NCI-H1105 treated with DMSO at 0.1 percent for 48 hours (cell line): ENCODE measurements at places on chromosomes 4 and X.

GRCh38 chrX:64975491-64975890 lies 759 bp downstream of the ZC4H2 start:
- peak; percentile 11 for DNase-seq

DNA sequence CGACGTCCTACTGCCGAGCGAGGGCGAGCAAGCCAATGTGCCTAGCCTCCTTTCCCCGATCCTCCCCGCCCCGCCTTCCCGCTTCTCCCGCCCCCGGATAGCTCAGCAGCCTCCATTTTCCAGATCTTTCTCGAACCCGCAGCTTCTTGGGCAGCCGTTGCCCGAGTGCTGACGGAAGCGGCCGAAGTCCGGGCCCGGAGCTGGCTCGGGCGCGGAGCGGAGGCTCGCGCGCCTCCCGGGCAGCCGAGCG lies 172 bp upstream of the HSPA4L start:
- DNase-seq, result no peak

DNA sequence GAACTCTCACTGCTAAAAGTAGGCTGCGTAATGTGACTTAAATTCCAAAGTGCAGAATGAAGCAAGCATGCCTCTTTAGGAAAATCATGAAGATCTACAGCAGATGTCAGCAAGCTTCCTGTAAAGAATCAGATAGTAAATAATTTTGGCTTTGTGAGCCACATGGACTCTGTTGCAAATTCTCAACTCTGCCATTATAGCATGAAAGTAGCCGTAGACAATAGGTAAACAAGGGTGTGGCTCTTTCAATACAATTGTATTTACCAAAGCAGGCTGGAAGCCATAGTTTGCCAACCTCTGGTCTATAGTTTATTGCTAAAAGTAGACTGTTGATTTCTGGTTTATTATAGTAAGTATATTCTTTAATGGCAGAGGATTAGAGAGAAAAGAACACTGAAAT lies 80.3 kb upstream of the FAM9B start:
- no peak for DNase-seq

DNA sequence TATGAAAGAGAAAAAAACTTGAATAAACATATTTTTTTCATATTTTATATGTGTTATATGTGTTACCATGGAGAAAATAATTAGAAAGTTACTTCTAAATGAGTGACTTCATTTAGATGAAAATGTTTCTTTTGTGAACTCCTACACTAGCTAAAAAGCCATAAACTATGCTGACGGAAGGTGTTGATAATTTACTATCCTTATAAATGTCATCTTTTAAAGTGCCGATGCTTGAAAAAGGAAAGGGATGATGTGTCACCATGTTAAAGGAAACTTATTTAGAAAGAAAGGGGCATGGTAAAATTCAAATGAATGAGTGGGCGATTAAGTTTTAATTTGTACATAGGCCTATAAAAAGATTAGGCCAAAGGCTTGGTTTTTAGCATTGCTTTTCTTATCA lies 133.8 kb downstream of the SPRY1 start:
- DNase-seq, result no peak

GRCh38 chr4:24799544-24800324 lies 4.4 kb downstream of the SOD3 start:
- no peak for DNase-seq

GRCh38 chrX:126237524-126237923 lies 71.4 kb upstream of the DCAF12L2 start:
- DNase-seq, result no peak

- DNase-seq, result no peak
Observed at GRCh38 chrX:13254870-13255269, 65.0 kb downstream of the ATXN3L start.

DNA sequence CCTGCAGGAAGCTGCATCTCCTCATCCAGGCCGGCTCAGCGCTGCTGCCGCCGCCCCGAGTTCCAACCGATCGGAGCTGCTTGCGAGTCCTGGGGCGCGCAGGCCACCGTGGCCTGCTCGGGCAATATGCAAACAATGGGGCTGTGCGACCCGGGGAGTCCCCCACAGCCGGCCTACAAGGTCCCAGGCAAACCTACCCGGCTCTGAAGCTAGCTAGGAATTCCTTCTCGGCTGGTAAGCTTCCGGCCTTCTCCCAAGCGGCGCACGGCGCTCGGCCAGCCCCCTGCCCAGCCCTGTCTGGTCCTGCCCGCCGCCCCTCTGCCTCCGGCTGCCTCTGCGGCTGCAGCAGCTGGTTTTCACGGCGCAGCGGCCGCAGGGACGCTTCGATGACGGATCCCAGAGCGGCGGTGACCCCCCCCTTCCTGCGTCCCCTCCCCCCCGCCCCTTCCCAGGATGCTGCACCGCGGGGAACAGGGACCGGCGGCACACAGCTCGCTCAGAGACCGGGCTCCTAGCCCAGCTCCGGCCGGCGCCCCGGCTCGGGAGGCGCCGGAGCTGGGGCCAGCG lies 59.4 kb downstream of the TSC22D3 start:
- peak; percentile 23 for DNase-seq

DNA sequence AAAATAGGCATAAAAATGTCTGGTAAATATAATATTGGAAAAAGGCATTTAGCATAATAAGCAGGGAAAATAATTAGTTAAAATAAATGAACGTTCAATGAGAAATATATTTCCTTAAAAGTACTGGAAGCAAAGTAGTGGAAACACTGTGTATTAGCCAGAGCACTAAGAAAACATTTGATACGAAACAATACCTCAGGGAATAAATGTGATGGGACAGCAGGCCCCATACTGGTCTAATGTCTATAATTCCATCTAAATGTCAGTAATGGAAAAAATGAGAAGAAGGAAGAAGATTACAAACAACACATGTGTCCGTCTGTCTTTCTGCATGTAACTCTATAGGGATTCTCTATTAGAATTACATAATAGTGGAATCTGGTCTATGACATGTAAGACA lies 79.0 kb downstream of the PDE5A start:
- DNase-seq, result no peak

DNA sequence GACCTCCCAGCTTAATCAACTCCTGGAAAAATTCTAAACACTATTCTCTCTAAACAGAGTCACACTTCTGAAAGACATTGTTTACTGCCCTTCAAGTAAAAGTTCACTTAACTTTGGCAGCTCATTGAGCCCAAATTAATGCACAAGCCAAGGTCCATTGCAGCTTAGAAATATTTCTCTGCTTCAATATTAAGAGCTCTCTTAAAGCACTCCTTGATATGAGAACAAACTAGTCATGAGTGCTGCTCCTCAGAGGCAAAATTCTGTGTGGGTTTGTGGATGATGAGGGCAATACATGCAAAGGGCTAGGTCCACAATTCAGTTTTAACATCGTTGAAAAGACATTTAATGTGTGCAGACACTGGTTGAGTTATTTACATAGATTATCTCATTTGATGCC lies 12.8 kb upstream of the FMR1 start:
- no peak for DNase-seq

DNA sequence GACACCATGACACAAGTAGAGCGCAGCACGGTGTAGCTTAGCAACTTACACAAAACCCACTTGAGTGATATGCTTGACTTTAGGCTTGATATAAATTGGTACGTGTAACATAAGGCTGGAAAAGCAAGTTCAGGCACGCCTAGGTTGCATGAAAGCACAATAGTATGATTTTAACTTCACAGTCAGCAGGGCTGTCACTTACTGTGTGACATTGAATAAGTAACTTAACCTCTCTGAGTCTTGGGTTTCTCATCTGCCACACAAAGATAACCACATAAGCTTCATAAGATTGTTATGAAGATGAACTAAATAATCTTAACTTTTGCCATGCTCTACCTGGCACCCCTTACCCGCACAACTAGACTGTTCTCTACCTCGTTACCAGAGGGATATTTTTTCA lies 9.5 kb downstream of the SRD5A3 start:
- DNase-seq, result peak; percentile 0

DNA sequence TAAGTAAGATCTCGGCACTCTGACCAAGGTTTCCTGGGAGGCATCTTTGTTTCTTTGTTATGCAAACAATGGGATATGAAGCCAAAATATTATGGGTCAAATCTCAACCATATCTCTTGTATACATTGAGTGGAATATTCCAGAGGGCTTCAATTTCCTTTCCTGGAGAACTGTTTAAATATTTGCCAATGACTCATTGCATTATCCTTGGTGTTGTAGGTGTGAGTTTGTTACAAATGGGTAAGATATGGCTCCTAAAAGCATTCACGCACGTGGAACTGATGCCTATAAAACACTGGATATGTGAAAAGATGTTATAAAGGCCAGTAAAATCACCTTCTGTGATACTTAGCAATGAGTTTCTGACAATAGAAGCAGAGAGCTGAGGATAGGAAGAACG lies 150.5 kb upstream of the WDR1 start:
- DNase-seq, result no peak

DNA sequence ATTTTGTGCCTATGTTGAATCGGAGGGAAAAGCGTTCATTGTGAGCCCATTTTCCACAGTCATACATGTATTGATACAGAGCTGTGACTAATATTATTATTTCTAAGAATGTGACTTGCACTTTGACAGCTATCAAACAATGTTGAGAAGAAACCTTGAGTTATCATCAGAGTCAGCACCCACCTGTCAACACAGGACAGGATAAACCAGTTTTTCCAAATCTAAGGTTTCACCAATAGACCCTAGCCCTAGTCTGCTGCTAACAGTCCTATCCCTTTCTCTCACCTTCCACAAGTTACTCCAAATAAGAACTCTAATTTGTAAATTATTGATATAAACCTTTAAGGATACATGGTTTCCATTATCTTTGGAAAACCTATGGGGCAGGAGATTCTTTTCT lies 47.7 kb upstream of the DHX15 start:
- no peak for DNase-seq

- peak; percentile 1 for DNase-seq
Observed at GRCh38 chrX:129462707-129463106, 60.6 kb downstream of the SMARCA1 start.
